ENCODE measurements at places on chromosomes 4 and X. TPM values are rescaled to one million over a fixed set of nuclear protein-coding genes. Genes with fewer than 3 reads are reported as not detected.

DNA sequence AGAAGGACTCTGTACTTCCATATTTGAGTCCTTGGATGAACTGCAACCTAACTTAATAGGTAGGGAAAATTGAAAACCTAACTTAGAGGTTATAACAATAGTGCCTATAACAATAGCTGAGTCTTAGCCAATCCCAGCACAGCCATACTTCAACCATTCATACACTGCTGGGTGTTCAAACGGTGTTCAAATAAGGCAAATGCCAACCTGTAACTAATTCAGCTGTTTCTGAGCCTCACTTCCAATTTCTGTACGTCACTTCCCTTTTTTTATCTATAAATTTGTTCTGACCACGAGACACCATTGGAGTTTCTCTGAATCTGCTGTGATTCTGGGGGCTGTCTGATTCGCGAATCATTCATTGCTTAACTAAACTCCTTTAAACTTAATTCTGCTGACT, 9.6 kb upstream of the GRSF1 start:
- H3K27ac ChIP-seq = no peak overlapping the region
- peaks cover 1% of the 10 kb centered on the region for H3K36me3 ChIP-seq
- H3K27me3 ChIP-seq = no peaks in the 10 kb centered on the region
- no peak for DNase-seq
- no peak overlapping the region for H3K4me3 ChIP-seq
- peaks cover under 1% of the 10 kb centered on the region for H3K4me1 ChIP-seq

The FGG gene
- not detected for total RNA-seq

The FGFR3 gene
- total RNA-seq = 0.37 TPM

GRCh38 chr4:99104153-99104552, 15.6 kb upstream of the ADH5 start:
- DNase-seq = no peak
- H3K4me3 ChIP-seq = no peak overlapping the region
- no peak overlapping the region for H3K27ac ChIP-seq
- no peaks in the 10 kb centered on the region for H3K36me3 ChIP-seq
- H3K27me3 ChIP-seq = no peaks in the 10 kb centered on the region
- no peaks in the 10 kb centered on the region for H3K4me1 ChIP-seq

DNA sequence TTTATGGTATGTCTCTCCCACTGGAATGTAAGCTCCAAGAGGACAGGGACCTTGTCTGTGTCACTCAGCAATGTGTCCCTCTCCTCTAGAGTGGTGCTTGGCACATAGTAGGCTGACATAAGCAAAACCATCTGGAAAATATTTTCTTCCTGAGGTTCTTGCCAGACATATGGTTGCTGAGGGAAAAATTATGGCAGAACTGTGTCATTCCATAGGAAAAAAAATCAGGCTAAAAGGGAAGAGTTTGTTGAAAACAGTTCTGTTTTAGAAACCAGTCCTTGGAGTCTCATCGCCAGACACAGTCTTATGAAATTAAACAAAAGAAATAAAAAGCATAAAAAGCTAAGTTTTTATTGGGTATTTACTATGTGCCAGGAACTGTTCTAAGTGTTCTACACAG, 60.9 kb downstream of the RTL9 start:
- no peak for DNase-seq
- H3K27me3 ChIP-seq = no peaks in the 10 kb centered on the region
- H3K27ac ChIP-seq = no peak overlapping the region
- no peaks in the 10 kb centered on the region for H3K4me1 ChIP-seq
- no peaks in the 10 kb centered on the region for H3K36me3 ChIP-seq

DNA sequence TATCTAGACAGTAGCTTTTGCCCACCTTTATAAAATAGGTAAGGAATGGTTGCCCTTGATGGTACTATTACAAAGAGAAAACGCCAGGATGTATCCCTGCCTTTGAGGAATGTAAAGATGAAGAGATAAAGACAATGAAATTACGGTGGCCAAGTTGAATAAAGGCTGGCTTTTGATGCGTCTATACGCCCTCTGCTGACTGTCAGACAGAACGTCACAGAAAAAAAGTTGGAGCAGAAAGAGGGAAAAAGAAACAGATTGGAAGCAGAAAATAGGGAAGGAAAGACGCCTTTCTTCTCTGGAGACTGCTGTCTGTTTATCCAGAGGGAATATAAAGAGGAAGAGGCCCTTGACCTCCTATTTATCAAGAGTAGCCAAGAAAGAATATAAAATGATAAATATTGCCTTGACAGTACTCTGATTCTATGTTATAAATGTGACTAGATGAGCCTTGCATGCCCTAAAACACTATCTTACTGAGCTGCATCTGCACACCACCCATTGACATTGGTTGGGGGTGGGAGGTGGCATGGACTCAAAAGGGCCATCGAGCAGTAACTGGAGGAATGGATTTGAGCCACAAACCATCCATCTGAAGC, 30.6 kb downstream of the PCDH19 start:
- H3K27me3 ChIP-seq = no peaks in the 10 kb centered on the region
- H3K4me3 ChIP-seq = no peak overlapping the region
- H3K36me3 ChIP-seq = no peaks in the 10 kb centered on the region
- H3K4me1 ChIP-seq = no peaks in the 10 kb centered on the region
- no peak for DNase-seq
- H3K27ac ChIP-seq = no peak overlapping the region

DNA sequence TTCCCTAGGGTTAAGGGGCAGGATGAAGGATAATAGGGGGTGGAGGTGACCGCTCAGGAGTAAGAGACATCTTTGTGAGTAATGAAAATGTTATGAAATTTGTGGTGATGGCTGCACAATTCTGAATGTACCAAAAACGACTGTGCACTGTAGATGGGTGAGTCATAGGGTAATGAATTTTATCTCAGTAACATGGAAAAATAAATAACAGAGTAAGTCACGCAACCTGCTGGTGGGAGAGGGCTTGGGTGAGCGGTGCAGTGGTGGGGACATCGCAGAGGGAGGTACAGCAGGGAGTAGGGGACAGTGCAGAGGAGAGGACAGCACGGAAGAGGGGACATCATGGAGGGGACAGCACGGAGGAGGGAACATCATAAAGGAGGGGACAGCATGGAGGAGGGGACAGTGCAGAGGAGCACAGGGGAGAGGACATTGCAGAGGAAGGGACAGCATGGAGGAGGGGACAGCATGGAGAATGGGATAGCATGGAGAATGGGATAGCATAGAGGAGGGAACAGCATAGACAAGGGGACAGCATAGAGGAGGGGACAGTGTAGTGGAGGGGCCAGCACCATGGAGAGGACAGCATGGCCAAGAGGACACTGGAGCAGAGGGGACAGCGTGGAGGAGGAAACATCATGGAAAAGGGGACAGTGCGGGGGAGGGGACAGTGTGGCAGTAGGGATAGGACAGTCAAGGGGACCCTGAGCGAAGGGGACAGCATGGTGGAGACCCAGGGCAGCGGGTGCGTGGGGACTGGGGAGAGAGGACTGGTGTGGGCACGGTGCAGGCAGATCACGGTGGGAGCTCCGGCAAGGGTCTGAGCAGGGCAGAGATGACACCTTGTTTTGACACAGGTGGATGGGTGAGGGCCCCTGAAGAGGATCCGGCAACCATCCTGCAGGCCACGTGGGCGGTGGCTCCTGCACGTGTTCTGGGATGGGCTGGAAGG, 68.5 kb upstream of the MXD4 start:
- H3K27me3 ChIP-seq = peaks cover 3% of the 10 kb centered on the region
- H3K36me3 ChIP-seq = peaks cover 2% of the 10 kb centered on the region
- no peak overlapping the region for H3K4me3 ChIP-seq
- no peak for DNase-seq
- no peak overlapping the region for H3K27ac ChIP-seq
- no peaks in the 10 kb centered on the region for H3K4me1 ChIP-seq

GRCh38 chr4:14303856-14304255, 676.3 kb upstream of the BOD1L1 start:
- H3K36me3 ChIP-seq = no peaks in the 10 kb centered on the region
- no peak overlapping the region for H3K27ac ChIP-seq
- no peaks in the 10 kb centered on the region for H3K4me1 ChIP-seq
- no peaks in the 10 kb centered on the region for H3K27me3 ChIP-seq
- DNase-seq = no peak

All from activated CD8-positive, alpha-beta T cell treated with anti-CD3 and anti-CD28 coated beads, Interleukin-2, amount 10 ng/mL, durations not matched to agents 7 days and 5 days (primary cell).